ENCODE measurements at places on chromosomes 3 and 15.

DNA sequence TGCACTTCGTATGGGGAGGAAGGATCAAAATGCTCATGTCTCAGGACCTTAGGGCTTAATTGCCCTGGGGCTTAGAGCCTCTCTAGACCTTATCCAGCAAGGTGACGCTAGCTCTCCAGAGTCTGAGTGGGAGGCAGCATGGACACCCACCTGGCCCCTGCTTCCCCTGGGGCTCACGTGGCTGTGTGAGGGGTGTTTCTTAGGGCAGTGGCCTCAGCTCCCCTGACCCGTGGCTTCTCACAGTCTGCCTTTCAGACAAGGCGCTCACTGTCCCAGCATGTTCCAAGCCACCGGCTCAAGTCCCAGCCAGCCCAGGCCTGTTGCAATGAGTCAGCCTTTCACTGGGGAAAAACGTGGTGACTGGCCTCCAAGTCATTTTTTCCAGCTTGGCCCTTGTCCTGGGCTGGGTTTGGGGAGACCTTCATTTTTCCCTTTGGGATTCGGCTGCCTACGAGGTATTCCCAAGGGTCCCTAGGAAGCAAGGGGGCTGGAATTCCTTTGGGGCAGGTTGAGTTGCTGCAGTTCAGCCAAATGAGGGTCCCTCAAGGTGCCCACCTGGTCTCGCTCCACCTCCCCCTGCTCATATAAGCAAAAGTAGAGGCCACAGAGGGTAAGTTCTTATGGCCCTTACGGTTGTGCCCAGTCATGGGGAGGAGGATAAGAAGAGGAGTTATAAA lies 15.7 kb downstream of the BHLHE40 start:
- no peak for DNase-seq

- DNase-seq: no peak
Measured at GRCh38 chr3:185406121-185406620, 43.2 kb downstream of the MAP3K13 start.

DNA sequence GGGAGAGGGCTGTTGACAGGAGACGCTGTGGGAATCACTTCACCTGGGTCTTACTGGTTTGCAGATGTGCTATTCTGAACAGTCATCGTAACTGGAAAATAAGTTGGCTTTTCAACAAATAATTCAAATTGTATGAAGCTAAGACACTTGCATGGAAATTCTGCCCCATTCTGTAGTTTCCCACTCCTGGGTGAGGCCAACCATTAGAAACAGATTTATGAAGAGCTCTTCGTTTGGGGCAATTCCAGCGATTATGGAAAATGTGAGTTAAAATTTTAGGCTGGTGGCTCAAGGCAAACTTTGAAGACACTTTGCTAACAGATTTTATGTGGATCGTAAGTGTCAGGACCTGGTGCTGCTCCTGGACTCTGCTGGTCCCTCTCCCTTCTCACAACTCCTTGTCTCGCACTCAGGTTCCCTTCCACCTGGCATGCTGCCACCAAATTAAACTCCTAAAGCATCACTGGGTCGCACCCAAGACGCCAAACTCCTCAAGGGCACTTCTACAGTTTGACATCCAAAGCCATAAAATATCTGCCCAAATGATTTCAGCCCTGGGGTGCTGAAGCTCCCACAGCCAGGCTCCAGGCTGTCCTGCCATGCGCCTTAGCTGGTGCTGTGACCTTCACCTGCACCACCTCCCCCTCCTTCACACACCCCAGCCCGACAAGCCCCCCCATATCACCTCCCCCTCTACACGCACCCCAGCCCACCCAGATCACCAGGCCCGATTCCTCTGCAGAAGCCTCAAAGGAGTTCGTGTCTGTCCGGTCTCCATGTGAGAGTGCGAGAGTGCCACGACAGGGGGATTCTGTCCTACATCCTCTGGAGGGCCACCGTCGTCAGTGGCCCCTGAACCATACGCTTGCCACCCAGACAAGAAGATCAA lies 138.4 kb downstream of the NSMCE3 start:
- DNase-seq: no peak

DNA sequence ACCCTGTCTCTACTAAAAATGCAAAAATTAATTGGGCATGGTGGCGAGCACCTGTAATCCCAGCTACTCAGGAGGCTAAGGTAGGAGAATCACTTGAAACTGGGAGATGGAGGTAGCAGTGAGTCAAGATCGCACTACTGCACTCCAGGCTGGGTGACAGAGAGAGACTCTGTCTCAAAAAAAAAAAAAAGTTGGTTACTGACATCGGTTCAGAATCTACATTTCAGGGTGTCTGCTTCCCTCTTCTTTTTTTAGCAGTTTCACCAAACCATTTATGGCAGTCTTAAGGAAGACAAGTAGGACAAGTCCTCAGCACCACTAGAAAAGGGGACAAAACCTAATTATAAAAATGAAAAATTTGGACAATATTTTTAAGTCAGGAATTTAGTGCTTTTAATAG lies 3.3 kb upstream of the USP4 start:
- DNase-seq: no peak

- DNase-seq: no peak
Measured at GRCh38 chr3:55720614-55721013, 233.5 kb upstream of the WNT5A start.

DNA sequence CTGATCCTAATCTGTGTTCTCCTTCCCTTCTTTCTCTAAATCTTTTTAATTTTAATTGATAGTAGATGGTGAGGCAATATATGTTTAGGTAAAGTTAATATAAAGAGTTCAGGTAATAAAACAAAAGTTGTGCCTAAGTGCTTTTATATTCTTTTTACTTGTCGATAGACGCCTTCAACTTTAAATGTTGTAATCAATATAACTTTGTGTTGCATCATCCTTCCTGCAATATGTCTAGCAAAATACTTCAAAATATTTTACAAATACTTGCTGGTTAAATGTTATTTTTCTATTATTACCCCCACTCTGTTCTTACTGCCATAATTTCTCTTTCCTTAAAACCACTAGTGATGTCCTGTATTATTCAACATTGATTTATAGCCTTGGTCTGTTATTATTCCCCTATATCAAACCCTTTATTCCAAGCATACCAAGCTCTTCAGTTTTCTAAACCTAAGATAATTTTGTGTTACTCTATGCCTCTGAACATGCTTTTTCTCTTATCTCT lies 92.4 kb downstream of the NAALADL2 start:
- no peak for DNase-seq

- DNase-seq: no peak
Measured at GRCh38 chr3:132749786-132750185, 27.6 kb upstream of the NPHP3 start.

DNA sequence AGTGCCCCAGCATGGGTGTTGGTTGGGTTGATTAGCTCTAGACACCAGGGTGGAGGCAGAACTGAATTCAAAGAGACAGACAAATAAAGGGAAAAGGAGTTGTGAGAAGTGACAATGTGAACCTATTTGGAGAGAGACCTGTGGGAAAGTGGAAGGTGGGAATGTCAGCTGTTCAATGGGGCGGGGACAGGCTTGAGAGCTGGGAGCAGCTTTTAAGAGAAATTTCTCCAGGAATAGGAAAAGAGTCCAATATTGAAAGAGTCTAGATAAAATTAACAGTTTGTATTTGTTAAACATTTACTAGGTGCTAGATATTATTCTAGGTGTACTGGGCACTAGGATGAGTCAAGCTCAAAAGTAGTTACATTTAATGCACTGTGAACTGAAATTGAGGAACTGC lies 225.3 kb downstream of the GAP43 start:
- no peak for DNase-seq

- no peak for DNase-seq
Measured at GRCh38 chr15:60352525-60352924, 45.3 kb downstream of the ANXA2 start.

- DNase-seq: no peak
Measured at GRCh38 chr3:50319181-50319893, 3.2 kb downstream of the HYAL2 start.

DNA sequence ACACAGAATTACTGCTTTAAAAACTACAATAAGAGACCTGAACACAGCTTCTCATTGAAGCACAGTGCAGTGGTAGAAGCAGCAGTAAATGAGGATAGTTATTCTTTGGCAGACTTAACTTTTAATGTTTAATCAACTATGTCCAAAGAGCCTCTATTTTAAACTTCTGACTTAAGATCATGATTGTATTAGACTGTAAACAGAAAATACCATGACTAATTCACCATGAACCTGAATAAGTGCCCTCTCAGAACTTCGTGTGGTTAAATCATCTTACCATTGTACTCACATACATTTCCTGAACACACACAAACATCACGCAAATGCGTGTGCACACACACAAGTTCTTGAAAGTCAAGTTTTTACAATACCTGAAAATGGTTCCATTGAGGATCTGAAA lies 13.9 kb downstream of the CEP152 start:
- peak; percentile 31 for DNase-seq

DNA sequence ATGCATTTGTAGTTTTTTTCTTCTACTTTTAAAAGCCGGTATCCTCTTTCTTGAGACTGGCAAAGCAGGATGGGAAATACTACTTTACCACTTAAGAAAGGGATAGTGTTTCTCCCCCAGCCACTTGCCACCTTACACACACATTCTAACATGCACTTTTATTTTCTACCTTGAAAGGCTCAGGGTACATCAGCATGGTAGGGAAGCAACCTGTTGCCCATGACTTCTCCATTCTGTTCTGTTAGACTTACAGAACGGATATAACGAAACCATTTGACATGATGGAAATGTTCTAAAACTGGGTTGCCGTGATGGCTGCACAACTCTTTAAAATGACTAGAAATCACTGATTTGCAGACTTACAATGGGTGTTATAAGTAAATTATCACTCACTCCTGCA lies 405.5 kb downstream of the SHQ1 start:
- no peak for DNase-seq

DNA sequence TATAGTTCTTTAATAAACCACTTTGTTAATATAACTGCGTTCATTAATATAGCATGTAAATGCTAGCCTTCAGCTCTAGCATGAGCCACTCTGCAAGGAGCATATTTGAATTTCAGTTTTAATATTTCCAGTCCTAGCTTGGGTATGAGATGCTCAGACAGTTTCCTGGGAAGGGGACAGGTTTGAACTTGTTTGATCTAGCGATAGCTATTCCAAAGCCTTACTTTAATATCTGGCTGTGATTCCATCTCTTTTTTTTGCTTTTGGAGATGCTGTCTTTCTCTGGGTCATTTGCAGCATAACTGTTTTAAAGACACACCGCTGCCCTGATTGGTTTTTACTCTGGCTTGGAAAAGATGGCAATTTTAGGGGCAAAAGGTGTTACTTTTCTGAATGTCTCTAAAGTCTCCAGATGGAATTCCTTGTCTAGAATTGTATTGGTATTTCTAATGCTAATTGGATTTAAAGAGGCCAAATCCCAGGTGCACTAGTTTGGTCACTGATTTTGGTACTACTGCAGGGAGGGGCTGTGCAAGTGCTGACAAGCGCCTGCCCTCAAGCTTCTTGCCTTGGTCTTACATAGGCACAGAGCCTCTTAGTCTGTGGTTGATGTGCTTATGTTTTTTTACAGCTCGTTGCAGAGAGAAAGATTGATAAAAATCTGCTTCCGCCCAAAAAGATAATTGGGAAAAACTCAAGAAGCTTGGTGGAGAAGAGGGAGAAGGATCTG lies 2.8 kb downstream of the NISCH start:
- no peak for DNase-seq

GRCh38 chr3:18079739-18080138 lies 337.3 kb upstream of the TBC1D5 start:
- no peak for DNase-seq

DNA sequence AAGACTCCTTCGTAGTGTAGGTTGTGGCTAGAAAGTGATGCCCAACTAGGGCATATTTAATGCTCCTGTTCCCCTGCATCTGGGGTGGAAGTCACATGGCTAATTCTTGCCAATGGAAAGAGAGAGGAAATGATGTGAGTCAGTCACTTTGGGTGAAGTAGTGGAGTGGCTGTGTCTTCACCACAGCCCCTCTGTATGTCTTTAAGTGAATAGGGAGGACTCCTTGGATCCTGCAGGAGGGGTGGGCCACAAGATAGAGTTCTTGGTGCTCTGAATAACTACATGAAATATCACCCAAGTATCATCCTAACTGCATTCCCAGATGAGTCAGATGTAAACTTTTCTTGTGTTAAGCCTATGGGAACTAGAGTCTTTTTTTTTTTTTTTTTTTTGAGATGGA lies 17.8 kb upstream of the MB21D2 start:
- DNase-seq: no peak

GRCh38 chr3:194270627-194271459 lies 80.3 kb downstream of the CPN2 start:
- no peak for DNase-seq

GRCh38 chr15:40379853-40380252 lies 2.7 kb upstream of the KNSTRN start:
- no peak for DNase-seq

- no peak for DNase-seq
Measured at GRCh38 chr3:132433121-132433520, 15.8 kb downstream of the DNAJC13 start.

DNA sequence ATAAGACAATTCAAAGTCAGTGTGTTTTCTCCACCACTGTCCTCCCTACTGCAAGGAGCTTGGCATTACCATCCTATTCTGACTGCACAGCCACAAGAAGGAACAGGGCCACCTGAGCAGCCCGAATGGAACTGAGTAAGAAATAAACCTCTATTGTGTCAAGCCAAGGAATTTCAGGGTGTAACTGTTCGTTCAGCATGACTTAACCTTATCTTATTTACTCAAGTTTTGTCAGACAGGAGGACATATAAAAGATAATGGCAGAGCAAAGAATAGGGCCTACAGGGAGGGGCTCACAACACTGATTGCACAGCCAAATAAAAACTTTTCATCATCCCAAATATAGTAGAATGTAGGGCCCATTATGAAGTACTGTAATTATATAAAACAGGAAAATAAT lies 236.1 kb downstream of the NEK10 start:
- no peak for DNase-seq

DNA sequence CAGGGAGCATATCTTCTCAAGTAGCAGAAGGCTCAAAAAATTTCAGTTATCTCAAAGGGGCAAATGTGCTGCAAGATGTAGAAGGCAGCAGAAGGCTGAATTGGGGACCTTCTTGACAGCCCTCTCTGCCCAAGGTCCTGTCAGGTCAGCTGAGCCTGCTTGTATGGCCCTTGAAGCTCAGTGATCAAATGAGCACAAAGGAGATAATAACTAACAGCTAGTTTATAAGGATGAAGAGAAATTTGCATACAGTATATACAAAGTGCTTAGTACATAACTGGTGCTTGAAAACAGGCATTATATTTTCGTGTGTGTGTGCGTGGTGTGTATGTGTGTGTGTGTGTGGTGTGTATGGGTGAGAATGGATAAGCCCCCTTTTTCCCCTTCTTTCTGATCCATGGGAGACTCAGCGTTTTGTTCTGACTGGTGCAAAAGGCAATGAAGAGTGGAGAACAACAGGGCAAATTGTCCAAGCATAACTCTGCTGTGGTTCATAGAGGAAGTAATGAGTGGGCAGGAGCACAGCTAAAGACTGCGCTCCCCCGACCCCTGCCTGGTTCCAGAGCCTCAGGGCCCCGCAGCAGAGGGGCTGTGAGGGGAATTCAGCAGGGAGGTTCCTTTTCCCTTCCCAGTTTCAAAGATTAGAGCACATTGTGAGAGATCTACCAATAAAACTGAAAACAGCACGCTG lies 356.8 kb upstream of the NR2F2 start:
- DNase-seq: no peak

GRCh38 chr3:132435224-132435910 lies 18.1 kb downstream of the DNAJC13 start:
- no peak for DNase-seq

- DNase-seq: no peak
Measured at GRCh38 chr15:96333131-96334016, 2.9 kb downstream of the NR2F2 start.

- no peak for DNase-seq
Measured at GRCh38 chr3:185365291-185366073, 2.5 kb downstream of the MAP3K13 start.

Measured in CD4-positive, alpha-beta T cell (primary cell).